ENCODE measurements at places on chromosomes 12 and 14. TPM values are rescaled to one million over a fixed set of nuclear protein-coding genes. Genes with fewer than 3 reads are reported as not detected.

DNA sequence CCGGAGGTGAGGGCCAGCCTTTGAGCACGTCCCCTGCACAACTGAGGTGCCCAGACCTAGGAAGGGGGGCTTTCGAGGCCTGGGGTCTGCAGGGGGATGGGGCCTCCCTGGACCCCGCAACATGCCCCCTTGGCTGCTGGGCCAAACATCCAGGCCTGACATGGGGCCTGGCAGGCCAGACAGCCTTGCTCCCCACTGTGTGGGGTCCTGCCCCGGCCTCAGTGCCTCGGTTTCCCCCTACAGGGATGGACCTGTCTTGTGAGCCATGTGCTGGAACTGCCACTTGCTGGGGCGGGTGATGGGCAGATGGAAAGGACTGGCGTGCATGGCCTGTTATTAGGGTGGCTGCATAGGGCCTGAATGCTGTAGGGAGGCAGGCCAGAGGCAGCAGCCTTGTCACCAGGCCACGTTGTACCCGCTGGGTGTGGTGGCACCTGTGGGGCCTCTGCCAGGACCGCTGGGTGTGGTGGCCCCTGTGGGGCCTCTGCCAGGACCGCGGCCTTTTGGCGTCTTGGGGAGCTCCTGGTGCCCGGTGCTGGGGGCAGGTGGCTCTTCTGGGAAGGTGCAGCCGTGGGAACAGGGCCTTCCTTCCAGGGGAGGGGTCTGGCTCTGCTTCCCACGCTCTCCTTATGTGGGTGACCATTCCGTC, 20.4 kb downstream of the ASPG start:
- no peak overlapping the region for H3K27ac ChIP-seq
- no peaks in the 10 kb centered on the region for H3K36me3 ChIP-seq
- no peaks in the 10 kb centered on the region for H3K4me1 ChIP-seq
- H3K27me3 ChIP-seq = peaks cover 6% of the 10 kb centered on the region
- H3K4me3 ChIP-seq = no peak overlapping the region
- DNase-seq = no peak

GRCh38 chr12:31737763-31738162, 8.9 kb upstream of the AMN1 start:
- H3K4me3 ChIP-seq = no peak overlapping the region
- peaks cover 38% of the 10 kb centered on the region for H3K4me1 ChIP-seq
- no peak for DNase-seq
- H3K27ac ChIP-seq = peak overlapping the region; percentile 93

IL26 gene
- not detected for total RNA-seq

CCDC184 gene
- 0.42 TPM for total RNA-seq

DNA sequence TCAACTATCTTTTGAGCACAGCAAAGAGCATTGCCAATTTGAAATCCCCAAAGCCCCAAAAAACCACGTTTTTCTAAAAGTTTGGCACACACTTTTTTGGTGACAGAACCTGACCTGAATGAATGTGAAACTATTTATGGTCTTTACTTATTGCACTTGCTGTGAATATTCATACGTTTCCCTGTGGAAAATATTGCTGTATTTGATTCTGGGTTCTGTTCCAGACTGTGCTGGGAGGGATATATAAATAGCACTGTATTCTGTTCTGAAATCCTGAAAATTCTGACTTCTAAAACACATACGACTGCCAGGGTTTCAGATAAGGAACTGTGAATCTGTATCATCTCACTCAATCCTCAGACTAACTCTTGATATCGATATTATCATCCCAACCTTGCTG, 35.1 kb downstream of the NR1H4 start:
- no peaks in the 10 kb centered on the region for H3K4me1 ChIP-seq
- no peaks in the 10 kb centered on the region for H3K36me3 ChIP-seq
- no peak for DNase-seq
- H3K27ac ChIP-seq = no peak overlapping the region

GRCh38 chr14:65164068-65164824, 61.9 kb upstream of the MAX start:
- no peaks in the 10 kb centered on the region for H3K27me3 ChIP-seq
- H3K4me3 ChIP-seq = no peak overlapping the region
- H3K27ac ChIP-seq = no peak overlapping the region
- H3K36me3 ChIP-seq = no peaks in the 10 kb centered on the region

GRCh38 chr12:63292471-63293221, 141.6 kb upstream of the AVPR1A start:
- no peak for DNase-seq
- H3K36me3 ChIP-seq = no peaks in the 10 kb centered on the region
- peaks cover 3% of the 10 kb centered on the region for H3K27me3 ChIP-seq
- peaks cover 16% of the 10 kb centered on the region for H3K4me1 ChIP-seq
- no peak overlapping the region for H3K4me3 ChIP-seq

- H3K27me3 ChIP-seq = peaks cover 5% of the 10 kb centered on the region
- DNase-seq = no peak
- H3K4me3 ChIP-seq = no peak overlapping the region
- peaks cover 5% of the 10 kb centered on the region for H3K36me3 ChIP-seq
- H3K27ac ChIP-seq = no peak overlapping the region
These were observed 32.8 kb downstream of the NOS1 start for GRCh38 chr12:117328556-117329100.

APOLD1 gene
- total RNA-seq = 5.4 TPM

DNA sequence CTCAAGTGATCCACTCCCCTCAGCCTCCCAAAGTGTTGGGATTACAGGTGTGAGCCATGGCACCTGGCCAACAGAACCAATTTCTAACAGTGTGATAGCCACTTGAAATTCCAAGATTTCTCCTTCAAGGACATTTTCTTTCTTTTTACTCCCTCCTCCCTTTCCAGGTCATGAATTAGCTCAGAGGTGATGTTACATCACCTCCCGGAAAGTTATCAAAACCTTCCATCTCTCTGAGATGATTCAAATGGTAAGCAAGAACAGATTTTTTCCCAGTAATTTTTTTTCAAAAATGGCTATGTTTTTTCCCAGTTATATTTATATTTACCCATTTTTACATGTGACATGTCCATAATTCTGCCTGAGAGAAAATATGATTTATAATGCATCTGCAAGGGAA, 15.6 kb upstream of the SMAGP start:
- H3K4me1 ChIP-seq = peaks cover 9% of the 10 kb centered on the region
- H3K4me3 ChIP-seq = no peak overlapping the region
- no peak overlapping the region for H3K27ac ChIP-seq
- DNase-seq = no peak
- H3K36me3 ChIP-seq = no peaks in the 10 kb centered on the region

- DNase-seq = no peak
- no peaks in the 10 kb centered on the region for H3K36me3 ChIP-seq
- H3K4me1 ChIP-seq = peaks cover 6% of the 10 kb centered on the region
- H3K27ac ChIP-seq = no peak overlapping the region
These were observed 7.3 kb upstream of the CLECL1 start for GRCh38 chr12:9740106-9740750.

DTX1 gene
- total RNA-seq = not detected

DNA sequence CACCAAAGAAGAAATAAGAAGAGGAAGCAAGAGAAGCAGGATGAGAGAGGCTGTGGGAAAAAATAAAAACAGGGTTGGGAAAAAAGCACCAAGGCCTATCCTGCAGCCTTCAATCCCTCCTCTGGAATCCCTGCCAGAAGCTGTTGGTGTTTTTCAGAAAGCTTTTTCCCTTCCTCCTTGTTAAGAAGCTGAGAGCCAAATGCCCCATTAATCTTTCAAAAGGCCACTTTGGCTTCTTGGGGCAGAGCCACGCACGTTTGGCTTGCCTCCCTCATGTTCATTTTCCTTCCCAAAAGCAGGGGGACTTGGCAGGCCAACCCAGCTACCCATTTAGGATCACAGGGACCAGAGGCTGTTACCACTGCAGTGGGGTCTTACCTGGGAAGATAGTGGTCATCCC, 365.3 kb downstream of the NUAK1 start:
- no peak for DNase-seq
- H3K4me1 ChIP-seq = peaks cover 7% of the 10 kb centered on the region
- no peaks in the 10 kb centered on the region for H3K36me3 ChIP-seq
- H3K27ac ChIP-seq = no peak overlapping the region

- peaks cover 4% of the 10 kb centered on the region for H3K27me3 ChIP-seq
- no peak for DNase-seq
- H3K36me3 ChIP-seq = peaks cover 5% of the 10 kb centered on the region
- peaks cover 19% of the 10 kb centered on the region for H3K4me1 ChIP-seq
These were observed 23.7 kb downstream of the LGMN start for GRCh38 chr14:92724516-92725340.

GRCh38 chr12:96811083-96811482, 96.0 kb upstream of the NEDD1 start:
- DNase-seq = peak; percentile 90
- H3K27me3 ChIP-seq = no peaks in the 10 kb centered on the region
- H3K4me1 ChIP-seq = peaks cover 64% of the 10 kb centered on the region

OR4E2 gene
- not detected for total RNA-seq

AKAP3 gene
- 0.64 TPM for total RNA-seq

DNA sequence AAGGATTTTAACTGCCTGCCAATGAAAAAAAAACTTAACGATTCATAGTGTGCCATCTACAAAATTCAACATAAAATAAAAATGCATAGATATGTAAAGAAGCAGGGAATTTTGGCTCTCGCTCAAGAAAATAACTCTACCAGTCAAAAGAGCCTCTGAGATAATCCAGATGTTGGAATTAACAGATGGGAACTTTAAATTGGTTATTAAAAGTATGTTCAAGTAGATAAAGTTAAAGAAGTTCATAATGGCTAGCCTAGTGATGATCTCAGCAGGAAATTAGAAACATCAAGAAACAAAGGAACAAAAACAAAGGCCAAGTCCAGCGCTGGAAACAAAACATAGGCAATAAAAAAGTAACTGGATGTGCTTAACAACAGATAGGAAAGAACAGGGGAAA, 23.1 kb downstream of the PIK3C2G start:
- H3K4me1 ChIP-seq = peaks cover 12% of the 10 kb centered on the region
- DNase-seq = no peak
- H3K36me3 ChIP-seq = no peaks in the 10 kb centered on the region
- no peak overlapping the region for H3K4me3 ChIP-seq
